ENCODE measurements at places on chromosomes 5 and 9. TPM values are rescaled to one million over a fixed set of nuclear protein-coding genes. Genes with fewer than 3 reads are reported as not detected.

- no peaks in the 10 kb centered on the region for H3K4me1 ChIP-seq
- H3K36me3 ChIP-seq, result no peaks in the 10 kb centered on the region
- H3K27me3 ChIP-seq, result no peaks in the 10 kb centered on the region
- no peak overlapping the region for H3K4me3 ChIP-seq
- no peak overlapping the region for H3K27ac ChIP-seq
Observed at GRCh38 chr5:162444129-162444762, 376.7 kb downstream of the GABRG2 start.

- H3K36me3 ChIP-seq, result peaks cover 28% of the 10 kb centered on the region
- DNase-seq, result no peak
- no peaks in the 10 kb centered on the region for H3K27me3 ChIP-seq
- no peak overlapping the region for H3K27ac ChIP-seq
- no peak overlapping the region for H3K4me3 ChIP-seq
Observed at GRCh38 chr9:128823362-128823902, 5.1 kb downstream of the ENDOG start.

DNA sequence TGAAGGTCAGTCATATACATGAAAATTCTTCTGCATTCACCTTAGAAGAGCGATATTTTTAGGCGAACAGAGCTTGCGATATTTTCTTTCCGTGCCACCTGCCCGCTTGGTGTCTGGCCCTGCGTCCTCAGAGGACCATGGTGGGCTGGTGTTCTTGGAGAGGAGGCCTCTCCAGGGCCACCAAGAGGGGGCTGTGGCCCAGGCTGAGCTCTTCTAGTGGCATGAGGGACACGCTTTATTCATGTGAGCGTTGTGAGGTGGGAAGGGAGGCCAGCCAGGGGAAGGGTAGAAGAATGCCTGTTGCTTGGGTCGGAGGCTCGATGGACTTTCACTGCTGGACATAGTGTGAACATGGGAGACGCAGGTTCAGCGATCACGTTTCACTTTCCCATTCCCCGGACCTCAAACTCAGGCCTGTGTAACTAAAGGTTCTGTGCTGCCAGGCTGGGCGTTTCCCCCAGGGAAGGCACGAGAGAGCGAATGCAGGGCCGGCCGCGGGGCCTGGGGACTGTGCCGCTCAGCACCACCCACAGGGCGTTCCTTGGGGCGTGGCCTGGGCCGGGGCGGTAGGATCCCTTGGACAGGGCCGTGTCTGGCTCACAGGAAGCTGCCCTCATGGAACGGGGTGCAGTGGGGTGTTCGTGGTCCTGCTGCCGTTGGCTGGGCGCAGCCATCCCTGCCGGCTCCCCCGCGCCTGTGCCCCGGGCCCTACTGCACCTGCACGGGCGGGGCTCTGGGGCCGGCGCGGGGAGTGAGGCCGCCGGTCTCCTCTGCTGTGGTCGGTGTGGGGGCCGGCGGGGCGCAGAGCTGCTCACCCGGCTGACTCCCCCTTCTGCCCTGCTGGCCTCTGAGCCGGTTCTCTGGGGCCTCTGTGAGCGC lies 40.7 kb upstream of the CLPTM1L start:
- H3K4me3 ChIP-seq, result peak overlapping the region; percentile 53
- no peaks in the 10 kb centered on the region for H3K4me1 ChIP-seq
- DNase-seq, result peak; percentile 38
- H3K27ac ChIP-seq, result no peak overlapping the region
- H3K36me3 ChIP-seq, result no peaks in the 10 kb centered on the region

DNA sequence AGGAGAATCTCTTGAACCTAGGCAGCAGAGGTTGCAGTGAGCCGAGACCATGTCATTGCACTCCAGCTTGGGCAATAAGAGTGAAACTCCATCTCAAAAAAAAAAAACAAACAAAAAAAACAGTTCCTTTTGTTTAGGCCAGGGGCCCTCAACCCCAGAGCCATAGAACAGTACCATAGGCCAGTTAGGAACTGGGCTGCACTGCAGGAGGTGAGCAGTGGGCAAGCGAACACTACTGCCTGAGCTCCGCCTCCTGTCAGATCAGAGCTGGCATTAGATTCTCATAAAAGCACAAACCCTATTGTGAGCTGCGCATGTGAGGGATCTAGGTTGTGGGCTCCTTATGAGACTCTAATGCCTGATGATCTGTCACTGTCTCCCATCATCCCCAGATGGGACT lies 49.1 kb upstream of the SUB1 start:
- no peak overlapping the region for H3K4me3 ChIP-seq
- H3K27ac ChIP-seq, result no peak overlapping the region
- no peak for DNase-seq
- H3K27me3 ChIP-seq, result no peaks in the 10 kb centered on the region
- no peaks in the 10 kb centered on the region for H3K36me3 ChIP-seq
- peaks cover 4% of the 10 kb centered on the region for H3K4me1 ChIP-seq

GRCh38 chr5:36656556-36656955 lies 50.1 kb downstream of the SLC1A3 start:
- no peaks in the 10 kb centered on the region for H3K27me3 ChIP-seq
- no peak overlapping the region for H3K27ac ChIP-seq
- no peaks in the 10 kb centered on the region for H3K36me3 ChIP-seq
- H3K4me3 ChIP-seq, result no peak overlapping the region

- H3K4me1 ChIP-seq, result no peaks in the 10 kb centered on the region
- no peaks in the 10 kb centered on the region for H3K36me3 ChIP-seq
- H3K27me3 ChIP-seq, result no peaks in the 10 kb centered on the region
Observed at GRCh38 chr5:180090098-180090768, 18.7 kb upstream of the RNF130 start.

DNA sequence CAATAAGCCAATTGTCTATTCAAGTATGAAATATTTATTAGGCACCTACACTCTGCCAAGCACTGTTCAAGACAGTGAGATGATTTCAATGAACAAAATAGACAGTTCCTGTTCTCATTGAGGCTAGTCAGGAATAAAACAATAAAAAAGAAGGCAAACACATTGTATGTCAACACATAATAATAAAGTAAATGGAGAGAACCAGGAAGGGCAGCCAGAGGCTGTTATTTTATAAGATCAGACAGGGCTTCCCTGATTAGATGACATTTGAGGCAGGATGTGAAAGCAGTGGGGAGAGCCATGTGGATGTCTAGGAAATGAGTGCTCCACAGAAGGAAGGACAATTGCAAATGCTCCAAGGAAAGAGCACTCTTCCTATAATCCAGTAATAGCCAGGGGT lies 2371.1 kb downstream of the MAT2B start:
- no peaks in the 10 kb centered on the region for H3K36me3 ChIP-seq
- no peak overlapping the region for H3K27ac ChIP-seq
- H3K27me3 ChIP-seq, result no peaks in the 10 kb centered on the region
- H3K4me3 ChIP-seq, result no peak overlapping the region

GRCh38 chr5:179261301-179262125 lies 83.7 kb downstream of the ADAMTS2 start:
- H3K27me3 ChIP-seq, result no peaks in the 10 kb centered on the region
- peaks cover 43% of the 10 kb centered on the region for H3K4me1 ChIP-seq
- DNase-seq, result no peak
- H3K36me3 ChIP-seq, result peaks cover 2% of the 10 kb centered on the region

- no peaks in the 10 kb centered on the region for H3K4me1 ChIP-seq
- no peaks in the 10 kb centered on the region for H3K27me3 ChIP-seq
- H3K4me3 ChIP-seq, result no peak overlapping the region
- no peak for DNase-seq
- no peaks in the 10 kb centered on the region for H3K36me3 ChIP-seq
Observed at GRCh38 chr5:168858994-168859393, 279.8 kb upstream of the PANK3 start.

- no peak for DNase-seq
- H3K27ac ChIP-seq, result no peak overlapping the region
- no peak overlapping the region for H3K4me3 ChIP-seq
Observed at GRCh38 chr5:16090270-16090669, 89.3 kb downstream of the MARCHF11 start.

DNA sequence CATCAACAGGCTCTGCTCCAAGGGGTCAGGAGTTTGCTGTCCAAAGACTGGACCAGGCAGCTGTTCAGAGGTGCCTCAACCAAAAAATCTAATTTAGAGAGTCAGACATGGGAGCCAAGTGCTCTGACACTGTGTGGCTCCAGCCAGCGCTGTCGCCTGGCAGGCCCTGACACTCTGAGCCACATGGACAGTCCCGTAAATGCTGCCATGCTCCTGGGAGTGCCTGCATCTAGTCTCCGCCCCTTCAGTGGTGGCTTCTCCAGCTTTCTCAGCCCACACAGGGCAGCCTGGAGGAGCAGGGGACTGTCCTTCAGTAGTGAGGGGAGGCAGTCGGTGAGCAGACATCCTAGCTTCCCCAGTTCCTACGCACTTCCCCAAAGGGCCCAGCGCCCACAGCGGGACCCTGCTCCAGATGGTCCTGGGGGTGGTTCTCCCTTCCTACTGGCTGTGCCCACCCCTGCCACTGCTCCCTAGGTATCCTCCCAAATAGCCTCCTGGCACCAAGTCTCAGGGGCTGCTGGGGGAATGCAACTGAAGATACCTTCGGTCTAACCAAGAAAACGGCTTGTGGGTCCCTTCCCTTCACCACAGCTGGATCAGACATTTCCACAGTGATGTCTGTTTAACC lies 72.3 kb downstream of the SHC3 start:
- no peaks in the 10 kb centered on the region for H3K27me3 ChIP-seq
- H3K27ac ChIP-seq, result no peak overlapping the region
- no peaks in the 10 kb centered on the region for H3K36me3 ChIP-seq
- H3K4me3 ChIP-seq, result no peak overlapping the region

- no peak overlapping the region for H3K4me3 ChIP-seq
- no peaks in the 10 kb centered on the region for H3K27me3 ChIP-seq
- peak; percentile 85 for DNase-seq
- H3K4me1 ChIP-seq, result no peaks in the 10 kb centered on the region
- H3K36me3 ChIP-seq, result no peaks in the 10 kb centered on the region
Observed at GRCh38 chr9:91746904-91747303, 203.1 kb downstream of the ROR2 start.

GRCh38 chr5:158115468-158115867 lies 256.5 kb upstream of the CLINT1 start:
- DNase-seq, result no peak
- no peaks in the 10 kb centered on the region for H3K4me1 ChIP-seq
- H3K27ac ChIP-seq, result no peak overlapping the region
- no peaks in the 10 kb centered on the region for H3K27me3 ChIP-seq
- H3K36me3 ChIP-seq, result no peaks in the 10 kb centered on the region

- H3K27ac ChIP-seq, result no peak overlapping the region
- H3K4me1 ChIP-seq, result no peaks in the 10 kb centered on the region
- H3K36me3 ChIP-seq, result no peaks in the 10 kb centered on the region
- no peaks in the 10 kb centered on the region for H3K27me3 ChIP-seq
Observed at GRCh38 chr5:175878544-175879438, 7.4 kb downstream of the CPLX2 start.

GRCh38 chr5:113195771-113196170 lies 219.2 kb downstream of the DCP2 start:
- no peak overlapping the region for H3K27ac ChIP-seq
- no peak overlapping the region for H3K4me3 ChIP-seq
- no peaks in the 10 kb centered on the region for H3K27me3 ChIP-seq
- no peaks in the 10 kb centered on the region for H3K4me1 ChIP-seq

- peak within 1 kb of the TSS; percentile 87 for H3K27ac ChIP-seq
- no peaks in the 10 kb centered on the region for H3K36me3 ChIP-seq
- peak; percentile 67 for DNase-seq
Observed at GRCh38 chr5:40841068-40841805, at the start of gene CARD6. CARD6 (plus strand) TSS chr5:40841367; CDS start chr5:40841383, 16 bp downstream.

DNA sequence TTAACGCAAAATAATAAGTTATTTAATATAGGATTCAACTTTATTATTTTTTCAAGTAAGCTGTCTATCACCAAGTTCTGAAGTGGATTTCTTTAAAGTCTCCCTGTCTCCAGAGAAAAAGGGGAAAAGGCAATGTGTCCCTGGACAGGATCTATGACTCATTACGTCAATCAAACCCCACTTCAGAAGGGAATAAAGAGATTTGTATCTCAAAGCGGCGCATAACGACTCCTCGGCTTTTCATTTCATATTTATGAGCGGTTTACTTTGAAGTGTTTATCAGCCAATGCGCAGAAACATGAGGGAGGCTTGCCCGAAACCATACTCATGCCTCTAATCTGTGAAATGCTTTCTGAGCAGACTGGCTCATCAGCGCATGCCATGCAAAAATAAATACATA lies 938.6 kb upstream of the WWC1 start:
- H3K27me3 ChIP-seq, result no peaks in the 10 kb centered on the region
- H3K4me1 ChIP-seq, result no peaks in the 10 kb centered on the region
- peak; percentile 2 for DNase-seq
- no peak overlapping the region for H3K4me3 ChIP-seq

- H3K4me1 ChIP-seq, result no peaks in the 10 kb centered on the region
- no peak for DNase-seq
- H3K4me3 ChIP-seq, result no peak overlapping the region
- H3K27me3 ChIP-seq, result no peaks in the 10 kb centered on the region
- H3K36me3 ChIP-seq, result no peaks in the 10 kb centered on the region
Observed at GRCh38 chr9:26311463-26311995, 581.1 kb downstream of the CAAP1 start.

- no peaks in the 10 kb centered on the region for H3K27me3 ChIP-seq
- H3K36me3 ChIP-seq, result no peaks in the 10 kb centered on the region
- H3K4me1 ChIP-seq, result no peaks in the 10 kb centered on the region
Observed at GRCh38 chr9:23145467-23145866, 680.6 kb downstream of the ELAVL2 start.

GRCh38 chr5:135934939-135935338 lies 19.8 kb downstream of the LECT2 start:
- no peak overlapping the region for H3K4me3 ChIP-seq
- peak; percentile 27 for DNase-seq
- no peaks in the 10 kb centered on the region for H3K4me1 ChIP-seq
- peaks cover 9% of the 10 kb centered on the region for H3K27me3 ChIP-seq
- H3K27ac ChIP-seq, result no peak overlapping the region

- H3K4me3 ChIP-seq, result no peak overlapping the region
- H3K4me1 ChIP-seq, result peaks cover 31% of the 10 kb centered on the region
- H3K27me3 ChIP-seq, result no peaks in the 10 kb centered on the region
Observed at GRCh38 chr9:121567500-121568342, 68.1 kb upstream of the GGTA1 start.

DNA sequence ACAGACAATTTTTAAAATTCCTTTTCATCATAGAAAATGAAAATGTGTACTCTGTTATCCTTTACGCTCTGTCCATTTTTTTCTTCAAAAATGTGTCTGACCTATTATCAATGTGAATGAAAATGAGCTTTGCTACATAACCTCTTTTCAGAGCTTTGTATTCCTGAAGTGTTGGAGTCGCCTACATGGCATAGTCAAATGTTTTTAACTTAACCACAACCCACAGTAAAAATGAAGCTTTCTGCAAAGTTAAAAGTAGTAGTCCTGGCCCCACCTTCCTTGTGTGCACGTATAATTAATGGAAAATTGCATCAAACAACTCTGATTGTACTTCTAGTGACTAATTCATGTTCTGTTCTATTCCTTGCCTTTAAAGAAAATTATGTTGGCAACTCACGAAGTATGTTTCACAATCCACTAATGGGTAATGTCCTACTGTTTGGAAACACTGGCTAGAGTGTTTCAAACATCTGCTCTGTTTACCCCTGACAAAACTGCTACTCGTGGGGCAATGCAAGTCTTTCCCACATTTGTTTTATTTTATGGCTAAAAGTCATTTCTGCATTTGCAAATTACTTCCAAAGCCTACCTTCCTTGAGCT lies 18.6 kb upstream of the PSAT1 start:
- no peaks in the 10 kb centered on the region for H3K27me3 ChIP-seq
- H3K4me1 ChIP-seq, result no peaks in the 10 kb centered on the region
- no peak overlapping the region for H3K4me3 ChIP-seq
- peak; percentile 97 for DNase-seq
- no peaks in the 10 kb centered on the region for H3K36me3 ChIP-seq

The WDR38 gene
- not detected for total RNA-seq

The SPATA31A7 gene
- total RNA-seq, result not detected

The MSMP gene
- not detected for total RNA-seq

The PTCH1 gene
- total RNA-seq, result 18.0 TPM

The FGD3 gene
- not detected for total RNA-seq

The FBLL1 gene
- total RNA-seq, result 3.9 TPM

The THBS4 gene
- total RNA-seq, result 1.5 TPM

The FAM78A gene
- total RNA-seq, result 0.33 TPM

The SNX24 gene
- 20.3 TPM for total RNA-seq

Measured in fibroblast of lung (primary cell).